Upper lobe of right lung (tissue), 1 donor: ENCODE measurements at places on chromosomes 4 and X.

GRCh38 chr4:11420327-11420726 is 8.4 kb downstream of the HS3ST1 start:
- DNase-seq = no peak

- DNase-seq = no peak
Measured at GRCh38 chr4:181946902-181947301, 296.3 kb upstream of the TENM3 start.

- no peak for DNase-seq
Measured at GRCh38 chrX:97234471-97235081, 350.9 kb downstream of the RPA4 start.

DNA sequence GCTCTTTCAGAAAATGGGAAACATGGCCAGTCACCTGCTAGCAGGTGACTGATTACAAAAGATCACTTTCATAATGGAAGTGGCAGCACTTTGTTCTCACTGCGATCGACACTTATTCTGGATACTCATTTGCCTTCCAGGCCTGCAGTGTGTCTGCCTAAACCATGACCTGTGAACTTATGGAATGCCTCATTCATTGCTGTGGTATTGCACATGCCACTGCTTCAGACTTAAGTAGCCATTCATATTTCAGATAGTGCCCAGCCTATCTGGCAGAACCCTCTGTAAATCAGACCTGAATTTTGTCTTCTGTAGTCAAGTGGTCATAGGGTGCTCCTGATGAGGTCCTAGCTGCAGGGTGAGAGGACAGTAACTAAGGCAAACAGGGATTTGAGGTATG is 23.3 kb upstream of the MGST2 start:
- DNase-seq = no peak

GRCh38 chr4:24887881-24888430 is 24.9 kb downstream of the CCDC149 start:
- DNase-seq = no peak

DNA sequence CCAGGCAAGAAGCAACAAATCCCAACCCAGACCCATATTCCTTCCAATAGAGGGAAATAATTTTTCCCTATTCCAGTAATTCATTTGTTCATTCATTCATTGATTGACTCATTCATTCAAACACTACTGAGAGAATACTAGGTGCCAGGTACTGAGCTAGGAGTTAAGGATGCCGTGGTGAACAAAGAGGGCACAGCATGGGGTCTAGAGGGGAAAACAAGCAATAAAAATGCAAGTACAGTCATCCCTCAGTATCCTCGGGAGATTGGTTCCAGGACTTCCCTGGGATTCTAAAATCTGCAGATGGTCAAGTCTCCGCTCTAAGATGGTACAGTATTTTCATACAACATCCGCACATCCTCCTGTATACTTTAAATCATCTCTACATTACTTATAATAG is 18.7 kb downstream of the RASGEF1B start:
- DNase-seq = no peak

GRCh38 chr4:119271361-119272085 is 50.4 kb downstream of the FABP2 start:
- DNase-seq = no peak

- no peak for DNase-seq
Measured at GRCh38 chr4:141757287-141757686, 120.9 kb downstream of the IL15 start.

DNA sequence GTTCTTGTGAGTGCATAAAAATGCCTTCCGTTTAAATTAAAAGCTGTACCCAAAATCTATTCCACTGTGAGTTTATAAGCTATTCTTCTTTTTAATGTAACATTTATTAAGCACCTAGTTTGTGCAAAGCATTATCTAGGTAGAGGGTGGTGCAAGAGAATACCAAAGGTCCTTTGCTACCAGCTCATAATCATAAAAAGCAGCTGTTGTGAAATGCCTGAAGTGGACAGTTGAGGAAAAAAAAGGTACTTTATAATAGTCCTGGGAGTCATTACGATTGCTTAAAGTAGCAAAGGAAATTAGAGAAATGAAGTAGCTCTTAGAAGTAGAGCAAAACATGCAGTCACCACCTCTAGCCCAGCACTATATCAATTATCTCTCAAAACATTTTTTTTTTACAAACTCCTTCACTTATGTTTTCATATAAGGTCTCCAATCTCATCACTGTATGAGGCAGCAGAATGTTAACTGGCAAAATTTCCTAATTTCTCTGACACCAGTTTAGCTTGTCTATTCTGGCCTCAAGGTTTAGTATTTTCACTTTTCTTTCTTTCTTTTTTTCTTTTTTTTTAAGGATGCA is 2.1 kb downstream of the MBNL3 start:
- DNase-seq = no peak

DNA sequence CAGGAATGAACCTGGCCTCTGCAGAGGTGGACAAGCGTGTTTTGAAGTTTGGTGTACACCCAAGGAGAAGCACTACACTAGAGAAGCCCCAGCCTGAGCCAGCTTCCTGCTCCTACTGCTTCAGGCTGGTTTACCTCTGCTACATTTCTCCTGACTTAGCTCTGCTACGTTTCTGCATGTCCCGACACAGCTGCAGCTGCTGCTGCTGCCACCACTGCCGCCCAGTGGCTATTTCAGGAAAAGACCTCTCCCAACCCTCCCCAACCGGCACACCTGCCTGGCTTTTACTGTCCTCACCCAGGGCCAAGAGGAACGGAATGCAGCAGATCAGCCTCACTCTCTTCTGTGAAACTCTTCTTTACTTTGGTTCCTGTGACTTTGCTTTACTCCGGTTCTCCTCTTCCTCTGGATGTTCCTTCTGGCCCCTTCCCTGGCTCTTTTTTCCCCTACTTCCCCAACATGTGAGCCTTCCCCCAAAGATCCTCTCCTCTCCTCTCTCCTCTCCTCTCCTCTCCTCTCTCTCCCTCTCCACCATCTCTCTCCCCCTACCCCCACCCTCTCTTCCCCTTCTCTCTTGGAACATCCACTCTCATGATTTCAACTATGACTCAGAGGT is 3.1 kb upstream of the P2RY4 start:
- DNase-seq = peak; percentile 63

DNA sequence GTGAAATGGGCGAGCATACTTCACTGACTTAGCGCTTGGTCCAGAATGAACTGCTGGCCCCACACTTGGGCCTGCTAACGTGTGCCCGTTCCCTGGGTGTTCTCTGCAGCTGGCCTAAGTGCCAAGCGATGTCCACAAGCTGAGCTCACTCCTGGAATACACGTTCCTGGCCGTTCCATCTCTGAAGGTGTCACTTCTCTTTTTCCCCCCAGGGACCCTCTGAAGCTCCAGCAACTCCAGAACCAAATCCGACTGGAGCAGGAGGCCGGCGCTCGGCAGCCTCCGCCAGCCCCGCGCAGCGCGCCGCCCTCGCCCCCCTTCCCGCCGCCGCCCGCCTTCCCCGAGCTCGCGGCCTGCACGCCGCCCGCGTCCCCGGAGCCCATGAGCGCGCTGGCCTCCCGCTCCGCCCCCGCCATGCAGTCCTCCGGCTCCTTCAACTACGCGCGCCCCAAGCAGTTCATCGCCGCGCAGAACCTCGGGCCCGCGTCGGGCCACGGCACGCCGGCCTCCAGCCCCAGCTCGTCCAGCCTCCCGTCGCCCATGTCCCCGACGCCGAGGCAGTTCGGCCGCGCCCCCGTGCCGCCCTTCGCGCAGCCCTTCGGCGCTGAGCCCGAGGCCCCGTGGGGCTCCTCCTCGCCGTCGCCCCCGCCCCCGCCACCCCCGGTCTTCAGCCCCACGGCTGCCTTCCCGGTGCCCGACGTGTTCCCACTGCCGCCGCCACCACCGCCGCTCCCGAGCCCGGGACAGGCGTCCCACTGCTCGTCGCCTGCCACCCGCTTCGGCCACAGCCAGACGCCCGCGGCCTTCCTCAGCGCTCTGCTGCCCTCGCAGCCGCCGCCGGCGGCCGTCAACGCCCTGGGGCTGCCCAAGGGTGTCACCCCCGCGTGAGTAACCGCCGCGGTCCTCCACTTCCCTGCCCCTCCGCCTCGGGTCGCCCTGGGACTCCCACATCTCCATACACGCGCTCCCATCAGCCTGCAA is 132.3 kb downstream of the CBR4 start:
- peak; percentile 86 for DNase-seq

DNA sequence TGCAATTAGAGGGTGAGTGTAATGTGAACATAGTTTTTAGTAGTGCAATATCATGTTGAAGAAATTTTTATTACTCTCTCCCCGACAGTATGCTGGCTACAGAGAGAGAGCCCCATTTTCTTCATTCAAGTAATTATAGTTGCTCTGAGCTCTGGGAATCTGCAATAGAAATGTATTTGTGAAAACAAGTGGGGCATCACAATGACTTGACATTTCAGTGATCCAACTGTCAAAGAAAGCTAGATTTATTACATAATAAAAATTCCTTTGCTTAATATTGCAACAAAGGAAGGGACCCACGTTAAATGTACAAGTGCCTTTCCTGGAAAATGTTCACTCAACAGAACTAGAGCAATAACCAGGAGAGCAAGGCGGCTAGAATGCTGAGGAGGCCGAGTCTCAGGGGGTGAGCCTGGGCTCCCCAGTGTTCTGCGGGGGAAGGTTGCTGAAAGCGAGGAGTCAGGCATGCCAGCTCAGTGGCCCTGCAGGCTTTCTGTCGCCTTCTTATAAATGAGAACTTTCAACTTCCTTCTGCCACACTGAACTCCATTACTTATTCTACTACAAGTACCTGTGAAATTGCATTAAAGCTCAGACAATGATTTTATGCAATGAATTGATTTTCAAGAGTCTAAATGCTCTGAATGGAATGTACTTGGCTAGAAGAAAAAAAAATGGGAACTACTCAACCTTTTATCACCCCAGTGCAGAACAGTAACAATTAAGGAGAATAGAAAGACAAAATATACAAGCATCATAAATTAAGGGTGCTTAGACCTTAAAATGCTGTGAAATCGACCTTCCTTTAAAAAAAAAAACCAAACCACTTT is 476.4 kb downstream of the AFF2 start:
- DNase-seq = no peak

DNA sequence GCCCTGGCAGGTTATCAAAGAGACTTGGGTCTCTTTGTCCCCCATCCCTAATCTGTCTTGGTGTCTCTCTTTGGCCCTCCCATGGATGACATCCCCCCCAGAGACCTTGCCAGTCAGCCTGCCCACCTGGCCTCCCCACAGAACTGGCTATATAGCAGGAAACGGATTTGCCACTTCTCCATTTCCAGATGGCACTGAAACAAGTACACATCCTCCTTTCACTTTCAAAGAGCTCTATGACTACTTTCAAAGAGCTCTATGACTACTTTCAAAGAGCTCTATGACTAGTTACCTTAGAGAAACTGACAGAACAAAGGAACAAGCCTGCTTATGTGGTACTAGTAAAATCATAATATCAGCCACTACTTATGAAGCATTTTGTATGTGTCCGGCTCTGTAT is 175.3 kb downstream of the MAML3 start:
- DNase-seq = no peak
